Stimulated activated CD8-positive, alpha-beta memory T cell treated with anti-CD3 and anti-CD28 coated beads, Interleukin-7, amount 100 ng/mL, for 48 hours (primary cell): ENCODE measurements at places on chromosomes 1 and 21.

DNA sequence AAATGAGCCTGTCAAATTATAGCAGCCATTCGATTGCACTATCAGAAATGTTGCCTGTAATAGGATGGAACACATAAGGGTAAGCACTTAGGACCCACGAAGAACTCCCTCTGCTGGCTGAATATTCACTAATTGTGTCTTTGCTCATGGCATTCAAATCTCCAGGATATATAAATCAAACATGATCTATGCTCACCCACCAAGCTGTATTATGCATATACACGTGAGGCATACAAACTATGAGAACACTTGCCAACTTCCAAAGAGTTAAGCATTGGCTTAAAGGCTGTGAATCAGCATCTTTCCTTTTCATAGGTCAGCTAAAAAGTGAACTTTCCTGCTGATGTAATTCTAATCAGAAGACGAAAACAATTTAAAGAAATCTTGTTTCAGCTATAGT, 34.5 kb downstream of the TMPRSS15 start:
- no peak for DNase-seq

DNA sequence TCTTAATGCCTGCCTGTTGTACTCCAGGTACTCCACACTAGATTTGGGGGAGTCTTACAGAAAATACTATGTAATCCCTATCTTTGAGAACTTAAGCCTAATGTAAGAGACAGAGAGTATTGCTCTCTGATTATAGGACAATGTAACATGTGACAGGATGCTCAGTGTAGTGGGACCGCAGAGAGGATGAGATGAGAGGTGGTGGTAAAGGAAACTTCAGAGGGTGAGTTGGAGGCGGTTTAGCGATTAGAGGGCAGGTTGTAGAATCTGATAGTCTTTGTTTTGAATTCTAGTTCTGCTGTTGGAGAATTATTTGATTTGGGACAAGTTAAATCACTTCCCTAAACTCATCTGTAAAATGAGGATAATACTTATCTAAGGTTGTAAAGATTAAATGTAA, 5.4 kb downstream of the SOAT1 start:
- no peak for DNase-seq

- DNase-seq, result no peak
Observed at GRCh38 chr1:91836331-91837040, 49.5 kb downstream of the TGFBR3 start.

DNA sequence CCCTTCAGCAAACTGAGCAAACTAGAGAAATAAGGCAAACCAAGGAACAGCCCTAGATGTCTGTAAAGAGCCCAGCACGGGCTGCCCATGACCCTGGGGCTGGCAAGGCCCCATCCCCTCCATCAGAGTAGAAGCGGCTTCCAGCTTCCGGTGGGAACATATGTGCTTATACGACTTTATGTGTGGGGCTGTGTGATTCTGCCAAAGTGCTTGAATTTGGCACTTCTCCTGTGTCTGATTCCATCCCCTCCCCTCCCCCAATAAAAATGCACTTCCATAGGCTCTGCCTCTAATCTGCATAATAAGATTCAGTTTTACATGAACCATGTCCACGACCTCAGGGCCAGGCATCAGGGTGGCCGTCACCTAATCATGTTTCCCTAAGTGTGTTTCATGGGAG, 236.6 kb downstream of the DSCAM start:
- DNase-seq, result no peak

GRCh38 chr1:235663628-235664027, 14.0 kb upstream of the GNG4 start:
- DNase-seq, result no peak

DNA sequence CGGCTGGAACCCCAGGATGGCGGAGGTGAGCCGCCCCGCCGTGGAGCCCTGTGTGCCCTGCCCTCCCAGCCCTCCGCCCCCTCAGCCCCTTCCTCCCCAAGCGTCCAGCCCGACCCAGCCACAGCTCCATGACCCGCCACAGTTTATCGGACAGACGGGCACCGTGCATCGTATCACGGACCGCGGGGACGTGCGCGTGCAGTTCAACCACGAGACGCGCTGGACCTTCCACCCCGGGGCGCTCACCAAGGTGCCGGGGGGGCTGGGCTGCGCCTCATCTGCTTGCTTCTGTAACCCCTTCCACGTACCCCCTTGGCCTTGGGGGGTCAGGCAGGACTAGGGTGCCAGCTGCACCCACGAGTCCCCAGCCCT, 6.6 kb upstream of the MMP23B start:
- no peak for DNase-seq

- DNase-seq, result peak; percentile 9
Observed at GRCh38 chr1:113905435-113905861, 322 bp downstream of the DCLRE1B start.

DNA sequence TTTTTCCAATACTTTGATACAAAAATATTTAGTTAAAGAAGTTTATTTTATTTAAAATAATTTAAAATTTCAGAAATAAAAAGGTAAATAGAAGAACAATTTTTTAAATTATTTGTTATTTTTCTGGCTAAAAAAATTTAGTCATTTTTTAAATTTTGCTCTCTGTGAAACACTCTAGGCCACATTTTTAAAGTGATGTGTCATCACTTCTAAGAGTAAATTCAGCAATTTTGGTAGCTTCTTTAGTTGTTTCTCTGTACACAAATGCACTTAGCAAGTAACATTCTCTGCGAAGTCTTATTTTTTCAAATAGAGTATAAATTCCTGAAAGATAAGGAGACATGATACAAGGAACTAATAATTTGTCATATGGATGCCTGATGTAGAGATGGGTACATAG, 760.0 kb upstream of the PRMT6 start:
- no peak for DNase-seq

GRCh38 chr1:245316784-245317183, 162.0 kb downstream of the KIF26B start:
- DNase-seq, result no peak

- no peak for DNase-seq
Observed at GRCh38 chr1:112673592-112674439, 643 bp upstream of the MOV10 start.

DNA sequence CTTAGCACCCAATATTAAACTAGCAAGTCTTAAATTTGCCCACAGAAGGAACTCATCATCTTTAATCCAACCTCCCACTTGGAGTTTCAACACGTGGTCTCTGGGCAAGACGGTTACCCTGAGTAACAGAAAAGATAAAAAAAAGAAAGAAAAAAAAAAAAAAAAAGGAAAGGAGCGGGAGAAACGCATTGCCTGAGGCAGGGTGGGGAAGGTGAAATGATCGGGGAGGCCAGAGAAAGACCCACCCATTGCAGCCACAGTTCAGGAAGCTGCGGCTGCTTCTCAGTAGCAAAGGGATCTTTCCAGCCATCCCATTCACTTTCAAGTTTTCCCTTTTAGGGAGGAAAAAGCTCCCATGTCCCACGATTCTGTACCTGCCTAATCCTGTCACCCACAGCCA, 32.0 kb upstream of the OTUD3 start:
- DNase-seq, result no peak

DNA sequence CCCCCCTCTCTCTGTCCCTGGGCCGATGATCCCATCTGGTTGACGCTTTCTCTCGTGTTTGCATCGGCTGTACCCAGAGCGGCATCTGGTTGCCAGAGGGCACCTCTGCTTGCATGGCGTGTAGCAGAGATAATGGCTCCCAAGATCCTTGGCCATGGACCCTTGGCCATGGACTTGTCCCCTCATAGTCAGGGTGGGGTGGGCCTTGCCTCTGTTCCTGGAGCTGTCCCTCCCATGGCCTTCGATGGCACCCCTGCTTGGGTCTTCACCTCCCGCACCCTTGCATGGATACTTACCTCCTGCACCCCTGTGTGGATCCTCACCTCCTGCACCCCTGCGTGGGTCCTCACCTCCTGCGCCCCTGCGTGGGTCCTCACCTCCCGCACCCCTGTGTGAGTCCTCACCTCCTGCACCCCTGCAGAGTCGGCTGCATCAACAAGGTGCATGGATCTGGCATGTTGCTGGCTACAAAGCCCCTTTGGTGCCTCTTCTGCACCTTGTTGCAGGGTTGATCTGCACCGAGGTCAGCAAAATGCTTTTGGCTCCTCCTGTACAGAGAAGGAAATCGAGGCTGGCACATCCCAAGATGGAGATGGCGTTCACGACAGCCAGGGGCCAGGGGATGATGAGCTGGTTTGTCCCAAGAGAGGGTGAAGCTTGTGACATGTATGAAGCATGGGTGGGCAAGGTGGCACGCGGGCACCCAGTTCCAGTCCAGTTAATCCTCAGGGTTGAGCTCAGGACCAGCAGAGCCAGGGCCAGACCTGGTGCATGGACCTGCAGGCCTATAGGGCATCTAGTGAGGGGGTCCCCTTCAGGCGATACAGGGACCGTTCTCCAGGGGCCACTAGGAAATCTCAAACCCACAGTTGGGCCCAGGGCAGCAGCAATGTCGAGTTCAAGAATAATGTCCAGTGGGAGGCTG, 46.1 kb upstream of the C1orf174 start:
- no peak for DNase-seq

DNA sequence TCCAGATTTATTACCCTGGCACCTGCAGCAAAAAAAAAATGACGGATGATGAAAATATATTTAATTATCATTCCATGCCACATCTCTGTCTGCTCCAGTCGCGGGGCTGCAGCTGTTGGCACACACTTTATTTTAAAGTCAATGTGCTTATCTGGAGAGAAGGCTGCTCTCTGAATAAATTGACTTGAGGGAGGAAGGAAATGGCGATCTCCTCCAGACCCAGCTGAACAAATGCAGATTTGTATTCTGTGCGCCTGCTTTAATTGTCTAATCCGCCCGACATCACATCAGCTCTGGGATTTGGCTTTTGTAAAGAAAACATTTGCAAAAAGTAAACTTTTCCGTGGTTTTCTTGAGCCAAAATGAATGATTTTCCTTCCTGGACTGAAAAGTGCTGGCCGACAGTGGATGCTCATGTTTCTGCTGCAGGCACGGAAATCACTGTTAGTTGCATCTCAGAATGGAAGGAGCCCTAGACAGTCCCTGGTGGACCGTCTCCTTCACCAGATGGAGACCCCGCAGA, 150.2 kb downstream of the CAMTA1 start:
- no peak for DNase-seq

- no peak for DNase-seq
Observed at GRCh38 chr1:41286486-41286885, 44.4 kb upstream of the SCMH1 start.

DNA sequence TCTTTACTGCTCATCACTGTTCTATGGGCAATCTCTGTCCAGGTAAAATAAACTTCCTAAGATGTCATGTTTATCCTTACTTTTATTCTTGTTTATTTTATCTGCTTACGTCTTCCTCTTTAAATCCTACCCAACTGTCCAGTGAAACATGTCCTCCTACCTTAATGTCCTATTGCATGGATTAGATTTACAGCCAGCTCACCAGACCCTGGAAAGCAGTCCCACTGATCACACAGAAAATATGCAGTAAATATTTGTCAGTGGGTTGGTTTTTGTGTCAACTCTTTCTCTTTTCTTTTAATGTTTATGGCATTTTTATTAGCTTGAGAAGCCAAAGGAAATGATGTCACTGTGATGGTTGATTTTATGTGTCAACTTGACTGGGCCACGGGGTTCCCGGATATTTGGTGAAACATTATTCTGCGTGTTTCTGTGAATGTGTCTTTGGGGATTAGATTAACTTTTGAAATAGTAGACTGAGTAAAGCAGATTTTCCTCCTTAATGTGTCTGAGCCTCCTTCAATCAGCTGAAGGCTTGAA, 258.3 kb downstream of the SRGAP2C start:
- DNase-seq, result no peak

DNA sequence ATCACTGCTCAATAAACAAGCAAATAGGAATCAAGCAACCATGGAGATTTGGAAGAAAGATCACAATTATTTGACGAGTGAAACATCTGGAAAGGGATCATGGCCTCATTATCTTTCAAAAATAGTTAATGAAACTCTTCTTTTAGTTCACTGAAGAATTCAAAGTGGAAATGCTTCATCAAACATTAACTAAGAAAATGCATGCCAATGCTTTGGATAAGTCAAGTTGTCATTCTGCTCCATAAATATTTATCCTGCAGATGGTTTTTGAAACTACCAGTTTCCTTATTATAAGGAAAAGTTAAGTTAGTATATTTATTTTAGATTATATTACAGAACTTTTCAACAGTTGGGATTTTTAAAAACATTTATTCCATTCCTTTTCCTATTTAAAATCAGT, 206.5 kb upstream of the ADGRL2 start:
- DNase-seq, result no peak

DNA sequence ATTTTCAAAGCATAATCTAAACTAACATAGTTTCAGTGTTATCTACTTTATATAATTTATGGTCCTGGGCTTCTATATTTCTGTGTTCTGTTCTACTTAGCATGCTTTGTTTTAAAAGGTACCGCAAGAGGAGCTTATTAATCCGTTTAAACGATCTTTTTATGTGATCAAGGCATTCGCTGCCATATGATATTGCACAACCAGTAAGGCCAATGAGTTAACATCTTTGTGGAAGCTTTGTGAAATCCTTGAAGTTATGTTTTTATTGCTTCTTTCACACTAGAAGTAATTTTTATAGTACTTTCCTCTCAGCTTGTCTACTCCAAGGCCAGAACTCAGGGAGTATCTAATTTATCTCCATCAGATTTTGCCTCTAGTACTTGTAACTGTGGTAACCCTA, 8.9 kb downstream of the LRRC8C start:
- no peak for DNase-seq

GRCh38 chr1:214471458-214471857, 79.9 kb downstream of the PTPN14 start:
- no peak for DNase-seq

- no peak for DNase-seq
Observed at GRCh38 chr1:19260211-19261138, 8.9 kb downstream of the MRTO4 start.

DNA sequence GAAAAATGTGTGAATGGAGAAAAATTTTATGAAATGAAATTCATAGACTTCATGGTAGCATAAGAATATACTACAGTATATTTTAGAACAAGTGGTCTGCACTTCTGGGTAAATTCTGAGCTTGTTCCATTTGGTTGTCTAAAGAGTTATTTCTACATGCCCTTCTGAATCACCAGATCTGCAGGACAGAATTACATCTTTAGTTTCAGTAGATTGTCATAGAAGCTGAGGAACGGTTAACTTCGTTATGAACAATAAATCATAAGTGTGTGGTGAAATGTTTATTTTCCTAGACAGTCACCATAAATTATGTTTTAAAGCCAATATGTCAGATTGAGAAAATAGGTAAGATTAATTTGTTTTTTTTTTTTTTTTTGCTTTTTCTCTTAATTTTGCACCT, 30.9 kb downstream of the CHRM3 start:
- DNase-seq, result no peak

DNA sequence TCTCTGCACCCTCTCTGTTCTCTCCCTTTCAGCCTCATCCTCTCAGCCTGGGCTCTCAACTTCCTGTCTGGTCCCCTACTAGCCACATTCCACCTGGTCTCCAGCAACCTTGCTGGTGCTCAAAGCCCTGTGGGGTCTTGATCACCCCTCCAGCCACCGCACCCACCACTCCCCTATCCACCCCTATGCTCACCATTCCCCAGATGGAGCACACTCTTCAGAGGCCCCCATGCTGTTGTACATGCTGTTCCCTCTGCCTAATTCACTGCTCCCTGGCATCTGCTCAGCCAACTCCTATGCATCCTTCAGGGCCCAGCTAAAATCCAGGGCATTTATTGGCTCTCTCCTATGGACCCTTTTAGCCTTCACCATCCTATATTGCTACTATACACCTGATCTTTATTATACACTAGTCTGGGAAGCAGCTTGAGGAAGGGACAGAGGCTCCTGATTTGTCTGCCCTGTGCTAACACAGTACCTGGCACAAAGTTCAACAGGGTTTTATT, 81.0 kb downstream of the GLIS1 start:
- DNase-seq, result no peak
